ENCODE measurements at places on chromosomes 5 and 9.

DNA sequence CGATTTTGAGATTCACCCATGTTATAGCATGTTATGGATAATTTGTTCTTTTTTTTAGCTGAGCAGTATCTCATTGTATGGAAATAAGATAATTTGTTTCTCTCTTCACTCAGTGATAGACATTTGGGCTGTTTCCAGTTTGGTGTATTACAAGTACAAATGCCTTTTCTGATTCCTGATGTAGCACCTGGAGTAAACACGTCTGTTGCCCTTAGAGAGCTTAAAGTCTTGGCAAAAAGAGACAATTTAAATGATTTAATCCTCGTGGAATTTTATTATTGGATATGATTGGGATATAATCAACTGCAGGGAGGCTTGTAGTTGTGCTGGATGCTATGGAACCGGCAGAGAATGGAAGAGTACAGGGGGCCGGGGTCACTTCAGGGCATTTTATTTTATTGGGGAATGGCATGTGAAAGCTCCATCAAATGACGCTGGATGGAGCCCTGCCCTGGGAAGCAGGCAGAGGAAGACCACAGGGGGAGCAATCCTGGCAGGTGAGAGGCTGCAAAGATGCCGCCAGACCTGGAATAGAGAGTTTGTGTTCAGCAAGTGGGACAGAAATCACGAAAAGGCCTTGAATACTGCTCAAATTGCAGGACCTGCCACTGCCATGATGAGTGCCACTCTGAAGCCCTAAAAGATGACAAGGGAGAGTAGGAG lies 31.0 kb upstream of the TGFBI start:
- DNase-seq, result no peak

DNA sequence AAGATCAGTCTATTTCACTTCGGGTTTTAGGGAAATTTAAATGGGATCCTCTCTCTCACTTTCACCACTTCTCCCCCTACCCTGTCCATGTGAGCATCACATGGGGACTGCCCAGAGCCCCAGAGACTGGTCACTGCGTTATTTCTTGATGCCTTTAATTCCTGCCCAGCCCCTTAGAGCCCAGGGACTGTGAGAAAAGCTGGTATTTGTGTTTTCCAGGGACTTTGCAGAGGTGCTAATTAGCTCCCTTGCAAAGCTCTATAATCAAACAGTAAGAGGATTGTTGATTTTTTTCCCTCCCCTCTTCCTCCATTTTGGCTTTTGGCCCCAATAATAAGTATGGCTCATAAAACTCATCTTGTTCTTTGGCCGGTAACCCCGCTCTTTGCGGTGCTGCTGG lies 35.6 kb downstream of the NTRK2 start:
- no peak for DNase-seq

DNA sequence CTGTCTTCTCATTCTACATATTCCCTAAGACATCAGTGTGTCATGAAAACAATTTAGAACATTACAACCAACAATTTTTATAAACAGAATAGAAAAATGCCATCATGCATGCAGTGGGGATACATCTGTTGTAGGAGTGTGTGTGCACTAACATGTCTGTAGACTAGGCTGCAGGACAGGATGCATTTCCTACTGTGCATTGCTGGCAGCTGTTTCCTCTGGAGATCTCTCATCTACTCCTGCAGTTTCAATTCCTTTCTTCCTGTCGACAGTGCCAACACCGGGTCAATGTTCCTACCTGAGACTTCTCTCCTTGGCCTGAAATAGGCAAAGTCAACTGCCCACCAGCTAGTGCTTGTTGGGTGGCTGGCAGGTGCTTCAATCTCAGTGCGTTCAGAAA lies 69.8 kb downstream of the ANKH start:
- no peak for DNase-seq

GRCh38 chr5:19104948-19105347 lies 883.1 kb downstream of the CDH18 start:
- no peak for DNase-seq

DNA sequence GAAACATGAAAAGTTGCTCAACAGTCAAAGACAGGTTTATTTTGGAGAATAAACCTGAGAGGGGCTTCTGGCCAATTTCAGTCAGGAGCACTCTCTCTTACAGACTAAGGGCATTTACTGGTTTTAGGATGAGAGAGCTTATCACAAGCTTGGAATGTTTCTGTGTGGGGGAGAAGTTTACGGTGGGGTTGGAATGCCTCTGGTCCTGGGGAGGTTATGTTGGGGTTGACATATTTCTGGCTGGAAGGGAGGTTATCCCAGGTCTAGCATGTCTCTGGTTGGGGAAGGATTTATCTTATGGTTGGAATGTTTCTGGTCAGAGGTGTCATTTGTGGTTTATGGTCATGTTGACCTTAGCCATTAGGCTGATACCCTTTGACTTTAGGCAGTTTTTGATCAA lies 1867.3 kb downstream of the EFNA5 start:
- no peak for DNase-seq

DNA sequence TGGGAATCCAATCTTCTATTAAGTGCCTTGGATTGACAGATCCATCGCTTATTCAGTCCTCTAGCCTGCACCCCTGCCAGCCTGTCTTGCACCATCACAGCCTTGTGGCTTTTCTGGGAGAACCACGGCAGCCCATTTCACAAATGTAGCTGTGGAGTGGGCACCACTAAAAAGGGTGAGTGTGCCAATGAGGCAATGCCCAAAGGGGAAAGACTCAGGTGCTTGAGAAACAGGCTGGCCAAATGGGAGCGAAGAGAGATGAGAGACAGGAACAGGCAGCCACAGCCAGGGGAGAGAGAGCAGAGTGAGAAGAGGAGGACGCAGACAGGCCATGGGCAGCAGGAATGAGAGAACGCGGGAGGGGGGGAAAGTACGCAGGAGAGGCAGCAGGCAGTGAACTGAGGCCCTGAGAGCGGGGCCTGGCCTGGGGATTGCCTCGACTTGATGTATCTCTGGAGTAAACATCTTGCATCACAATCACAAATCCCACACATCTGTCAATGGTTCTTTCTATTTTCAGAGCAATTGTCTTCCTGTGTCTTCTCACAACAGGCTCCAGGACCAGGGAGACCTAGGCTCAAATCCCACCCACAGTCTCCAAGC lies 173.1 kb downstream of the SYK start:
- no peak for DNase-seq

Data from activated T-cell treated with anti-CD3 and anti-CD28 coated beads, Interleukin-2, amount 50 U/mL, for 72 hours (primary cell).